ENCODE measurements at places on chromosomes 7 and 10.

- DNase-seq, result no peak
Measured at GRCh38 chr7:67588631-67589030, 592.0 kb downstream of the TYW1 start.

- no peak for DNase-seq
Measured at GRCh38 chr10:97831259-97831658, 18.4 kb upstream of the GOLGA7B start.

DNA sequence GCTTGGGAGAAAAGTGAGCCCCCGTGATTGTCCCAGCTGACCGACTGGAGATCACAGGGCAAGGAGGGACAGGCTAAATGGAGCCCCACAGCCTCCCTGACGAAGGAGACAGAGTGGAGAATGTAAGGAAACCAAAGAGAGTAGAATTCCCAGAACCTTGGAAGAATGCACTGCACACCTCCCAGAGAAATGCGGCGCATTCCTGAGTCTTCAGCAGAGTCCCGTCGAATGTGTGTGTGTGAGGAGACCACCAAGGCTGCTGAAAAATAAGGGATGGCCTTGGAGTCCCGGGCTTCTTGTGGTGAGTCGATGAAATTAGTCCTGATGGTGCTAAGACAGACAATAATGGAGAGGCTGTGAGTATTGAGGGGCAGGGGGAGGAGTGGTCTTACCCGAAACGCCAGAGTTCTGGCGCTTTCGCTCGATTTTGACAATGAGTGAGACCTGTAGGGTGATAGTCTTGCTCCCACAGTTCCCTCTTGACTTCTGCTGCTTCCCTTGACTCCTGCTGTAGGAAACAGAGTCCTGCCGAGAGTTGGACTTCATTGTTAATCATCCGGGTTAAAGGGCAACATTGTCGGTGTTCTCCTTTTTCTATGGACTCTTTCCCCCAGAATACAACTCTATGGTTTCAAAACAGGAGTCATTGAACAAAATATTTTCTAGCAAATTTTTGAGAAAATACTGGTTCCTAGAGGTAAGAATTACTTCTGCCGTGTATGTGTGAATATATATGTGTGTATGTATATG, 103.2 kb downstream of the CNNM2 start:
- peak; percentile 25 for DNase-seq

DNA sequence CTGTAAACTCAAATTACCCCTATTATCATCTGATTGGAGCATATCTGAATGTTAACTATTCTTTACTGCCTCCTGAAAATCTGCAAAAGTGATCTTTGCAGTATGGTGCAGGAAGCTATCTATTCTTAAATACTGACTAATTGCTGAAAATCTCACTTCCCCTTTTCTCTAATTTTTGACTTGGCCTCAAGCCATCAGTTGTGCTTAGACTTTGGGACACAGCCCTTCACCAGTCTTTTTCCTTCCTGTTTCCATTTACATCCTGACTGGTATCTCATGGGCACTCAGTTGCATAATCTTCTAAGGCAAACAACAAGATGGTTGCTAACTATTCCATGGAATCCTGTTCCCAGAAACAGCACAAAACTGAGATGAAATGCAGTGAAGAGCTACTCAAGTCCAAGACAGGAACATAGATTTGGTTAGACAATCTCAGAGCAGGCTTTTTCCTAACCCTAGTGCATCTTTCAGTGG, 228.5 kb downstream of the SORCS1 start:
- no peak for DNase-seq

DNA sequence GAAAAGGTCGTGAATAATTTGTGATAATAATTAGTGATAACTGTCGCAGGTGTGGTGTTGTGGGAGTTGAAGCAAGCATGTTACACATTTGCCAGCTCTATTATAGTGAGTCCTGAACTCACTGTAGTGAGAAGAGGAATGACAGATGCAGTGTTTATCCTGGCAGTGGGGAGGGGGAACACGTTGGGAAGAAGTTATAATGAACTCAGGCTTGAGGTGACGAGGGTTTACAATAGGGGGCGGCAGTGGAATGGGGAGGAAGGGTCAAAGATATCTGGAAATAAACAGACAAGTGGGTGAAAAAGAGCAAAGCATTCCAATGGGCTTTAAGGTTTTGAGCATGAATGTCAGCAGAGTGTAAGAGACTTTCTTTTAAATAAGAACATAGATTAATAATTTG, 49.6 kb downstream of the ITPRID1 start:
- no peak for DNase-seq

GRCh38 chr7:87878208-87878735, 2.0 kb downstream of the DBF4 start:
- DNase-seq, result no peak

- DNase-seq, result no peak
Measured at GRCh38 chr10:133044401-133044811, 43.3 kb upstream of the ADGRA1 start.

DNA sequence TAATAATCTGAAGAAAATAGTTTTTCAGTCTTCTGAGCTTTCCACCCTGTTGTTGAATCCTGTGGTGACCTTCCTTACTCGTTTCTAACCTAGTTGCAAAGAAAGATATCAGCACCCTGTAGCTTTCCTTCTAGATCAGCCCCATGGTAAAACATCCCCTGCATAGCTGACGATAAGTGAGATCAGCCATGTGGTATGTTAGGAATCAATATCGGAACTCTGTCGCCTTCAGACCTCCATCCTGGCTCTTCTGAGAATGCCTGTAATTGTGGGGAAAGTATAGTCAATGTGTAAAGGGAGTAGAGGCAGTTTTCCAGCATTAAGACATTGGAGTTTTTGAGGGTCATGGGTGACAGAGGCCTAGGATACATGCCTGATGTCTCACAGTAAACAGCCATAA, 151.8 kb downstream of the LRRC4 start:
- no peak for DNase-seq

GRCh38 chr10:111083222-111084095, 6.6 kb downstream of the ADRA2A start:
- no peak for DNase-seq

DNA sequence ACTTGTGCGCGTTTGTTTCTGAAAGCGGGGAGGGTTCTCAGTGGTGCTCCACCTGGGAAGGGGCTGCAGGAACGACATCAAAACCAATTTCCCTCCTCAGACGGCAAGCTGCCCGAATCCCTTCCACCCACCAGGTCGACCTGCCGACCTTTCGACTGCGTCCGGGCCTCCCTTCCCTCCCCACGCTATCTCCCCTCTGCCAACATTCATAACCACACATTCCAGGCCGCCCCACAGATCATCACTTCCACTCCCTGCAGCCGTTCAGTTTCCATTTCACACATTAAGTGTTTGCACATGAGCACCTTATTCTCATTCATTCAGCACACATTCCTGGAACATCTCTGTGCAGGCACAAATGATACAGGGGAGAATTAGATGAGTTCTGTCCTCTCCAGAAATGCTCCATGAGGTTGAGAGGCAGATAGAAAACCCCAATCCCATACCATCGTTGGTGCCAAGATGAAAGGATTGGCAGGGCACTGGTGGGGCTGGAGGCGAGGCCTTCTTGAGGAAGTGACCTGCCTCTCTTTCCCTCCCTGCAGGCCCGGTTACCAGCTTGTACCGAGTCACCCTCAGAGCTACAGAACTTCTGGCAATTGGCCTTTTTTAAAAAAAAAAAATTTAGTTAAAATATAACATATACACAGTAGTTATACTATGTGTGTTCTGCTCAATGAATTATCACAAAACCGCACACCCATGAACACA, 70.0 kb downstream of the MINDY4 start:
- DNase-seq, result no peak

DNA sequence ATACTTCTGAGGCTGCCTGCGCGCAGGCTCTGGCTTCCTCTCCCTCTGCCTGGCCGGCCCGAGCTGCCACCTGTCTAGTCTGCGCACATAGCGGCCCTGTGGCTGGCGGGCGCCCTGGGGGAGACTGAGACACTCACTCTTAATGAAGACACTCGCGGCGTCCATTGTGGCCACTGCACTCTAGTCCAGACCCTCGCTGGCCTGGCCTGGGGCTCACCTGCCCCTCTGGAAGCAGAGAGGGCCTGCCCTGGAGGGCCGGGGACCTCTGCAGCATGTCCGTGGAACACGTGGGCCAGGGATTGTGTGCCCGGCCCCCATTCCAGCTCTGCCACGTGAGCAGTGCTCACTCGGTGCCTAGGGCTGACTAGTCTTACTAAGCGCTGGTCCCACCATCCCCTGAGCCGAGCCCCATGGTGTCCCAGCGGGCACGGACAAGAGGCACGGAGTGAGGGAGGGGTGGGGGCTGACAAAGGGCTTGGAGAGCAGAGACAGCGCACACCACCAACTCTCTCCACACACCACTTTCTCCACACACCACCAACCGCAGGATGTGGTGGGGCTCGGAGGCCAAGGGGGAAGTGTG, 149.3 kb downstream of the ELFN1 start:
- DNase-seq, result no peak

- DNase-seq, result no peak
Measured at GRCh38 chr7:128939861-128940410, 2.2 kb downstream of the IRF5 start.

- DNase-seq, result no peak
Measured at GRCh38 chr7:2820508-2820934, 23.6 kb downstream of the GNA12 start.

GRCh38 chr10:44020322-44021111, 364.4 kb downstream of the CXCL12 start:
- no peak for DNase-seq

- DNase-seq, result no peak
Measured at GRCh38 chr7:29045258-29046086, 87.3 kb upstream of the TRIL start.

DNA sequence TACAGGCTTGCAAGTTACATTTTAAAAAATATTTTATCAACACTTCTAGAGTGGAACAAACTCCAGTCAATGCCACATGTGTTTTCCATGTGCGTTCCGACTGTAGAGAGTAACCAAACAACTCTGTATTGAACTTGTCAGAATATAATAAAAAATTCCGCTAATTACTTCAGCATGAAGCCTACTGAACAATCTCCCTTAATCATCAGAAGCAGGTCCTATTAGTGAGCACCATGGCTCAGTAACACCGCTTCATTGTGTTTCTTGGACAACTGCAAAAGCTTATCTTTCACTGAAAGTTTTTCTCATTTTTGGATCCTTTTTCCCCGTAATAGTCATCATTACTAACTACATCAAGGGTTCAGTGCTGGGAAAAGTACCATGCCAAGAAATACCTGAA, 117.0 kb downstream of the MKX start:
- no peak for DNase-seq

GRCh38 chr7:148083448-148083847, 507.1 kb upstream of the C7orf33 start:
- no peak for DNase-seq

DNA sequence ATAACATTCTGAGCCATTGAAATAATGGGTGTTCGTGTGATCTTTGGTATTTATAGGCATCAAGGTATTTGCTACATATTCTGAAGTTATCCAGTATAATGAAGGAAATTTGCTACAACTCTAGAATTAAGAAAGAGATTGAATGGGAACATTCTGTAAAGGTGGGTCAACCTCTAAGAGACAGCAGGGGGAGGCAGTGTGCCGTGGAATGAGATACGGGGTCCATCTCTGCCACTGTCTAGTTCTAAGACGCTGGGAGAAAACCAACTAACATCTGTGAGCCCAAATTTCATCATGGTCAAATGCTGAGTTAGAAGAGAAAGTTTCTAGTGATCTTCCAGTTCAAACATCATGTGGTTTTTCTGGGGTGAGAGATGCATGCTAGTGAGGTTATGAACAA, 368.9 kb downstream of the SORCS1 start:
- peak; percentile 46 for DNase-seq

DNA sequence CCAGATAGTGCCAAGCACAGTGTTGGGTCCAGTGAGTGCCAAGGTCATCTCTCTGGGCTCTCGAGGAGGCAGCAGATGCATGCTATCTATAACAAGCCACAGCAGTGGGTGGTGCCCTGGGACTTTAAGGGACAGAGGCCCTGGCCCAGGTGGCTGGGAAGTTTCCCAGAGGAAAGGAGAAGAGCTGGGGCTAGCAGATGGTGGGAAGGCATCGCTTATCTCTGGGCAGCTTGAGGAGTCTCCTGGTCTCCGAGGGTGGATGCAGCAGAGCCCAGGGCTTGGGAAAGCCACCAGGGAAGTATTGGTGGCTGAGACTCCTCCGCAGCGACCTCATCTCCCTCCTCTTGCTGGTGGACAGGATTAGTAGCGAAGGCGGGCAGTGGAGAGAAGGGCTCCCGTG, 63.4 kb upstream of the LRRC4 start:
- DNase-seq, result no peak

DNA sequence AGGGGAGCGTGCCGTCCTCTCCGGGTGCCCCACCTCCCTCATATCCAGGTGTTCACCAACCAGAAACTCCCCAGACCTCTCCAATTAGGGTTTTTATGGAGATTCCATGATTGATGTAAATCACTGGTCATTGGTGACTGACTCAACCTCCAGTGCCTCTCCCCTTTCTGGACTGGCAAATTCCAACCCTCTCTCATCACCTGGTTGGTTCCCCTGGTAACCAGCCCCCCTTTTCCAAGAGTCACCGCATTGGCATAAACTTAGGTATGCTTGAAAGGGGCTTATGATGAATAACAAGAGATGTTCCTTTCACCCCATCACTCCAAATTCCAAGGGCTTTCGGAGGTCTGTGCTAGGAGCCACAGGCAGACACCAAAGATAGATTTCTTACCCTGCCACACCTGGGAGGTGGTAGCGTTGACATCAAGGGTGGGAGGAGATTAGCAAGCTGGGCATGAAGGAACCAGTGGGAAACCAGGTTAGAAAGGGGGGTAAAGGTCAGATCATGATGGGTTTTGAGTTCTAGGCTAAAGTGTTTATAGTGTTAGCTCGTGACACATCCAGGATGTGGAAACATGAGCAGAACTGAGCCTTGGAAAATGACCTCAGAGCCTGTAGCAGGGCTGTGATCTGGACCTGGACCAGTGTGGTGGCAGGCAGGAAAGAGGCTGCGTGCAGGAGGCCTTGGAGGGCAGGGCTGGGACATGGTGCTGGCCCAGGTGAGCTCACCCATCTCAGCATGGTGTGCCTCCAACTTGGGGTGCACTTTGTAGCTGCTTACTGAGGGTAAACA, 45.1 kb downstream of the CAMK1D start:
- DNase-seq, result no peak

GRCh38 chr10:124864421-124865193, 63.0 kb downstream of the ABRAXAS2 start:
- peak; percentile 83 for DNase-seq

DNA sequence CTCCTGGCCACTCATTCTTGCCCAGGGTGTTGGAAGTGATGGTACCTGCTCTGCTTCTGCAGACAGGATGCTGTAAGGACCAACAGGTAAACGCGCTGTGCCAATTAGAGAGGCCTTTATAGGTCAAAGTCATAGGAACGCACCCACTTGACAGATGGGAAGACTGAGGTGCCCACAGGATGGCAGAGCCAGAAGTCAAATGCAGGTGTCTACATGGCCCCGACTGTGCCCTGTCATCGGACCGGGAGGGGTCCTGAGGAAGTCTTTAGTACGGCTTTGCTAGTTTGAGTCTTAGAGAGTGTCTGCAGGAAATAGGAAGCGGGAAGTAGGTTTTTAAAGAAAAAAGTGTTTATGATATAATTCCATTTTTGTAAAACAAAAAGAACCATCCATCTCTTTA, 57.3 kb downstream of the HK1 start:
- DNase-seq, result no peak

DNA sequence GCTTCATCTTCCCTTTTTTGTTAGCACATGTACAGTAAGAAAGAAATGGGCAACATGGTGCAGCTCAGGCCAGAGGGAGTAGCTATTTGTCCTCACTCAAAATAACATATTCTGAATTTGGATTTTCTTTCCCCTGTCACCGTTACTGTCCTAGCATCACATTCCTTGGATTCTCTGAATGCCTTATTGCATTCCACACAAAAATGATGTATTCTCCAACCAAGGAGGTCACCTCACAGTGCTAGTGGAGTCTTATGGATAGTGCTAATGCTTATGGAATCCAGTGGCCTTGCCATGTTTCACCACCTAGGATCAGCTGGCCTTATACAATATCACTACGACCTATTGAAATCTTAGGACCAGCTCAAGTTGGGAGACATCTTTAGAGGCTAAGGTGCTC, 7.2 kb downstream of the PRSS58 start:
- DNase-seq, result no peak
